ENCODE measurements at places on chromosomes 6 and 20. TPM values are rescaled to one million over a fixed set of nuclear protein-coding genes. Genes with fewer than 3 reads are reported as not detected.

- DNase-seq: no peak
Observed at GRCh38 chr6:36713846-36714245, 16.2 kb downstream of the RAB44 start.

DNA sequence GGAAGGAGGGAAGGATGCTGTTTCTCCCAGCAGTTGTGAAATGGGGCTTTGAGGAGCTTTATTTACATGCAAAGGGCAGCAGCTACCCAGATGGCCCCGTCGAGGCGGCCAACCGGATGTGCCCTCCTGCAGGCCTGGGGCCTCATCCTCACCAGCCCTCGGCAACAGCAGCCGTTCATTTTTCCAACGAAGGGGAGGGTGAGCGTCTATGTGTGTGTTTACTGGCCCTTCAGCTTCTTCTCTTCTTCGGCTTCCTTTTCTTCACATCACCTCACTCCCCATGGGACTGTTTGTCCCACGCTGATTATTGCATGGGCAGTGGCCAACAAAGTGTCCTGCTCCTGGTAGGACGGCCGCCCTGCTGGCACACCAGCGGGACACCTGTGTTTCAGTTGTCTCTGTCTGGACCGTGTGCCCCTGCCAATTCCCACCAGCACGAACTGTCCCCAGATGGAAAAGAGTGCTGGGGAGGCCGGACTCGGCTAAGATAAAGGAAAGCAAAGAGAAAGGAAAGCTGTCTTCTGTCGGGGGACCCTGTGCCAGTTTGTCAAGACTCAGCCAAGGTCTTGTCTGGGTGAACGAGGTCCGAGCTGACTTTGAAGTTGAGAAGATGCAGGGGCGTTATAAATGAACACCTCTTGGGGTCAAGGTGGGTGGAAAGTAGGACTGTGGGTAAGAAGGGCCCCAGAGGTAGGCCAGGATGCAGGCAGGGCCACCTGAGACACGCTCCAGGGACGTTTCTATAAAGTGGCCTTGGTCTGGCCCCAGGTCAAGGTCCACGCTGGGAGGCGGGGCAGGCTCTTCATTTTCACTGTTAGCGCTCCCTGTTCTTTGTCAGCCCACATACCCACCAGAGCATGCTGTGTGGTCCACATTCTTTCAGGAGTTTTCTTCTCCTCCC is 57.0 kb downstream of the FAM50B start:
- DNase-seq: no peak

DNA sequence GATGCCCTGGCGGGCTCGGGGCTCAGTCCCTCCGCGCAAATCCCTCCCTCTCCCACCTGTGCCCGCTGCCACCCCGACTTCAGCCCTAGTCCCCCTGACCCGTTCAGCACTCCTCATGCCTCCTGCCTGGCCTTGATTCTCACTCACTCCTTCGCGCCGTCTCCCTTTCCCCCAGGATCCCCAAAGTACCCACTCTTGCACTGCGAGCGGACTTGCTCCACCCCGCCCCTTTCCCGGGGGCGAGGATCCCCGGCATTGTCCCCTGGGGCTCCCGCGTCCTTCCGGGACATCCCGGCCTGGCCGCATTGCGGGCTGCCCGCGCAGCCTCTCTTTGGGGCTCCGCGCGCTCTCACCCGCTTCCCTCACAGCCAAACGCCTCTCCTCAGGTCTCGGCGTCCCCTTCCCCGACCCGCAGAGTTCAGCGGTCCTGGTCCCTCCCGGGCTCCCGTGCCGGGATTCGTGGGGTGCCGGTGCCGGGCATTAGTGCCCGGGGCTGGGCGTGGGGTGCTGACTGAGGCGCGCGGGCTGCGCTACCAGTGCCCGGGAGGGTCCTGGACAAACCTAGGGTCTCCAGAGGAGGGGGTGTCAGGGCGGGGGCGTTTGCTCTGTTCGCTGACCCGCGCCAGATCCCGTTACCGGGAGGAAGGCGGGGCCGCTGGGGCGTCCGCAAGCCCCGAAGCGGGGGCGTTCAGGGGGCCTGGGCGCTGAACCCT is 45.5 kb upstream of the SUPT3H start:
- DNase-seq: peak; percentile 39

DNA sequence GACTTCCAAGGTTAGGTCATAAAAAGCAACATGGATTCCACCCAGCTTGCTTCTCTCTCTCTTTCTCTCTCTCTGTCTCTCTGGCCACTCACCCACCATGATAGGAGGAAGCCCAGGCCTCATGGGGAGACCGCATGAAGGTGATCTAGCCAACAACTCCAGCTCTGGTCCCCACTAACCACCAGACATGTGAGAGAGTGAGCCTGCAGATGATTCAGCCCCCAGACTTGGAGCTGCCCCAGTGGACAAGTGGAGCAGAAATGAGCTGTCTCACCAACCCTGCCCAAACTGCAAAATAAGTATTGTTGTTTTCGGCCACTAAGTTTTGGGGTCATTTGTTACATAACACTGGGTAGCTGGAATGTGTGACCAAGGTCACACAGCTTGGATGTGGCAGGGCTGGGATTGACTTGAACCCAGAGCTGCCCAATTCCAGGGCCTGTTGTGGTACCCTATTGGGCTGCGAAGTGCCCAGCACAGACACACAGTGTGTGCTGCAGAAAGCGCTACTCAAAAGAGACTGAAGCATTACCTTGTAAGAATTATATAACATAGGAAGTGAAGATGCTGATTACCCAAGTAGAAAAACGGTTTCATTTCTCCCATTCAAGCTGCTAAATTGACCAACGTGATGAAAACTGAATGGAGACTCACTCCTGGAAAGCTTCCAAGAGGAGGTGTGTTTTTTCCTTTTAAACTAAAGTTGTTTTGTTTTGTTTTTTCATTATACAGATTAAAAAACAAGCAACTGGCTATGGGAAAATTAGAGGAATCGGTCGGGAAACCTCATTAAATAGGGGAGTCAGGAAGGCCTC is 9.1 kb upstream of the TLDC2 start:
- no peak for DNase-seq

- DNase-seq: no peak
Observed at GRCh38 chr20:47672166-47672565, 113.1 kb downstream of the SULF2 start.

GRCh38 chr20:54123587-54124180 is 50.1 kb downstream of the CYP24A1 start:
- DNase-seq: no peak

DNA sequence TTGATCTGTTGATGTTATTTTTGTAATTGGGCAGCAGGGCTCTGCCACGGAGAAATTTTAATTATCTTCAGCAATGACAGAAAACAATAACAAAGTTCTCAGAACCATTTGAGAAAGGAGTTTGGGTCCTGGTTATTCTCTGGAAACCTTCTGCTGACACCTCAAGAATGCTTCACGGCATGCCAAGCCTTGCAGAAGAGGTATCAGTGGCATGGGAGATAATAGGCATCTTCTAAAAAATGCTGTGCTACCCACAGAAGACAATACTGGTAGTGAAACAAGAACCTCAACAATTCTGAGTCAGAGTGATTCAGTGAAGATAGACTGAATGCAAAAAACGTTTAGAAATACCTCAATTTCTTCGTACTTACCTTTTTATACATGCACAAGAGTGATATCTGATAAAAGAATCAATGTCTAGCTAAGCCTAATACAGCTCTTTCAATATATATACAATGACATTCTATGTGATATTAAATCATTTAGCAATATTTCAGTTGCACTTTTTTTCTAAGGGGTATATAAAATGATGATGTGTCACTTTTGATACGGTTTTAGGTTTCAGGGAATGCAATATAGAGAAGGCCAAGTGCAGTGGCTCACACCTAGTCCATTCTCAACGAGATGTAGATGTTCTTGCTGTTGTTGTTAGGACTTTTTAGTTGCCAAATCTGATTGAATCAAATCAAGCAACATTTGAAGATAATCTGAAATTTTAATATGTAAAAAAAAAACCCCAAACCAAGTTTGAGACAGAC is 110.4 kb upstream of the COL21A1 start:
- no peak for DNase-seq

The RAB44 gene
- total RNA-seq: 0.12 TPM

The OPN5 gene
- not detected for total RNA-seq

The ATRN gene
- total RNA-seq: 10.6 TPM

The BPIFA1 gene
- total RNA-seq: not detected

The GRM4 gene
- 0.36 TPM for total RNA-seq

The TBPL1 gene
- total RNA-seq: 24.4 TPM
